ENCODE measurements at places on chromosomes 3 and 15. TPM values are rescaled to one million over a fixed set of nuclear protein-coding genes. Genes with fewer than 3 reads are reported as not detected.

GRCh38 chr15:78232951-78233350, 1.4 kb downstream of the ACSBG1 start:
- H3K4me3 ChIP-seq, result no peak overlapping the region
- H3K4me1 ChIP-seq, result peaks cover 5% of the 10 kb centered on the region
- H3K27ac ChIP-seq, result no peak overlapping the region
- DNase-seq, result no peak
- H3K27me3 ChIP-seq, result peaks cover 12% of the 10 kb centered on the region

GRCh38 chr15:62515696-62516395, 350.8 kb upstream of the C2CD4B start:
- H3K4me3 ChIP-seq, result no peak overlapping the region
- no peaks in the 10 kb centered on the region for H3K27me3 ChIP-seq
- peaks cover 30% of the 10 kb centered on the region for H3K4me1 ChIP-seq
- DNase-seq, result no peak
- no peaks in the 10 kb centered on the region for H3K36me3 ChIP-seq
- no peak overlapping the region for H3K27ac ChIP-seq

- DNase-seq, result no peak
- H3K27me3 ChIP-seq, result no peaks in the 10 kb centered on the region
- peaks cover 19% of the 10 kb centered on the region for H3K36me3 ChIP-seq
Observed at GRCh38 chr3:40310705-40311104, 1.2 kb downstream of the EIF1B start.

DNA sequence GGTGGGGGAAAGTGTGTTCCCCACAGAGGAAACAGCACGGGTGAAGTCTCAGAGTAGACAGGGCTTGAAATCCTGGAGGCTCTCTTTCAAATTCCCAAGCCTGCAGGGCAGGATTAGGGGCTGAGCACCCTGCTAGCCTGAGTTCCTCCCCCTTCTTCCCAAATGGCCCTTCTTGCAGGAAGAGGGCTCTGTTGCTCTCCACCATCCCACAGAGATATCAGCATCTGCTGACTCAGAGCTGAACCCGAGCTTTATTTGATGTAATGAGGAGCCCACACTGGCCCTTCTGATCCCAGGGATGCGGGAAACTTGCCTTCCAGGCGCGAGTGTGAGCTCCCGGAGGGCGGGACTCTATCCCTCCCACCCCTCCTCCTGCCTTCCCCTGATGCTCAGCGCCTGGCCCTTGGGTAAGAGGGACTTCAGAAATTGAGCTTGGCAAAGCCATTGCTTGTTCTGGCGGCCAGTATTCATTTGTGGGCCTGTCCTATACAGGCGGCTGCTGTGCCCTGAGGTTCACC, 1.4 kb upstream of the STRA6 start:
- DNase-seq, result no peak
- no peak overlapping the region for H3K4me3 ChIP-seq
- peaks cover 23% of the 10 kb centered on the region for H3K4me1 ChIP-seq
- H3K27me3 ChIP-seq, result peaks cover 52% of the 10 kb centered on the region

MEX3B gene
- total RNA-seq, result 22.4 TPM

GABRR3 gene
- not detected for total RNA-seq

- no peak for DNase-seq
- H3K4me1 ChIP-seq, result no peaks in the 10 kb centered on the region
- no peaks in the 10 kb centered on the region for H3K27me3 ChIP-seq
- peaks cover 17% of the 10 kb centered on the region for H3K36me3 ChIP-seq
Observed at GRCh38 chr3:170128259-170128976, 53.1 kb downstream of the PHC3 start.

DNA sequence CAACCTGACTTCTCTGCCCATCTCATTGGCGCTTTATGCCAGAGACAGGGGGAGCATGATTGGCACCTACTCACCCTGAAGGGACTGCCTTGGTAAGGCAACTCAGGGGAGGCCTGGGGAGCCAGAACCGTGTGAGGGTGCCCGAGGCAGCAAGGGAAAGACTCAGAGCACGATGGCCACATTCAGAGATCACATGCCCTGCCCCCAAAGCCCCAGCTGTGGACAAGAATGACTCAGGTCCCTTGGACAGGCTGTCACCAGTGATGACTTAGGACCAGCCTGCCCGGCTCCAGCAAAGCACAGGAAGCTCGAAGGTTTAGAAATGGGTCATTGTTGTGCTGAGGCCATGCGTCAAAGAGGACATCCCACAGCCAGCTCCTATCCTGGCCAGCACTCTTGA, 49.1 kb upstream of the LIMD1 start:
- no peaks in the 10 kb centered on the region for H3K27me3 ChIP-seq
- no peak overlapping the region for H3K4me3 ChIP-seq
- peaks cover 1% of the 10 kb centered on the region for H3K36me3 ChIP-seq
- DNase-seq, result no peak
- H3K27ac ChIP-seq, result no peak overlapping the region

- peaks cover 3% of the 10 kb centered on the region for H3K4me1 ChIP-seq
- no peak overlapping the region for H3K4me3 ChIP-seq
- no peak for DNase-seq
- H3K27ac ChIP-seq, result no peak overlapping the region
- peaks cover 15% of the 10 kb centered on the region for H3K36me3 ChIP-seq
- H3K27me3 ChIP-seq, result no peaks in the 10 kb centered on the region
Observed at GRCh38 chr15:68218847-68219798, 10.4 kb downstream of the CLN6 start.

LRIG1 gene
- total RNA-seq, result 32.4 TPM

ERC2 gene
- total RNA-seq, result 34.8 TPM

DNA sequence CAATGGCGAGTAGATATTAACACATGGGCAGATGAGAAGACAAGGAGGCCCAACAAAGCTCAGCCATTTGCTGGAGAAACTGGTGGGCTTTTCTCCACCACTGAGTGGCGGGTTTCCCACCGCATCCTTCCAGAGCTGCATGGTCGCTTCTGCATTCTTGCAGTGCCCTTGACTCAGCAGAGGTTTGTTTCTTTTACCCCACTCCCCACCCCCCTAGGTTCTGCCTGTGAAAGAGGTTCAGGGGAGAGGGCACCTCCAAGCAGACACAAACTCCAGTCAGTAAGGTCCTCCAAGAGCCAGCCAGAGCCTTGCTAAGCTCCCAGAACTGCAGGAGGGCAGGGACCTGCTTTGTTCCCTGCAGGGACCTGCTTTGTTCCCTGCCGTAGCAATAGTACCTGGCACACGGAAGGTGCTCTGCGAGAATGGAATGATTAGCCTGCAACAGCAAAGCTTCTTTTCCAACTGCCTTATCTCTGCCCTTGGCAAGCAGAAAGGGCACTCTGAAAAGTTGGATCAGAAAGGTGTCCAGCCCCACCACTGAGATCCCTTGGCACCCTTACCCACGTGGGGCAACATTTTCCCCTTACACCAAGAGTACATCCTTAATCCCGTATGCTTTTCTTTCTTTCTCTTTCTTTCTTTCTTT, 1.4 kb downstream of the PAQR5 start:
- peaks cover 9% of the 10 kb centered on the region for H3K4me1 ChIP-seq
- no peak overlapping the region for H3K27ac ChIP-seq
- no peak for DNase-seq
- peaks cover 3% of the 10 kb centered on the region for H3K36me3 ChIP-seq

PLA2G4D gene
- total RNA-seq, result not detected

DNA sequence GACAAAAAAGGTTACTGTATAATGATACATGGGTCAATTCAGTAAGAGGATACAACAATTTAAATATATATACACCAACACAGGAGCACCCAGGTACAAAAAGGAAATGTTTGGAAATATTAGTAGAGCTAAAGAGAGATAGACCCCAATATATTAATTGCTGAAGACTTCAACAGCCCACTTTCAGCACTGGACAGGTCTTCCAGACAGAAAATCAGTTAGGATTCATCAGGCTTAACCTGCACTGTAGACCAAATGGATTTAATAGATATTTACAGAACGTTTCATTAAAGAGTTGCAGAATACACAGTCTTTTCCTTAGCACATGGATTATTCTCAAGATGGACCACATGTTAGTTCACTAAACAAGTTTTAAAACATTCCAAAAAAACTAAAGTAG, 845.9 kb upstream of the GBE1 start:
- H3K4me3 ChIP-seq, result no peak overlapping the region
- H3K27me3 ChIP-seq, result no peaks in the 10 kb centered on the region
- no peak for DNase-seq
- H3K4me1 ChIP-seq, result no peaks in the 10 kb centered on the region
- no peak overlapping the region for H3K27ac ChIP-seq

DNA sequence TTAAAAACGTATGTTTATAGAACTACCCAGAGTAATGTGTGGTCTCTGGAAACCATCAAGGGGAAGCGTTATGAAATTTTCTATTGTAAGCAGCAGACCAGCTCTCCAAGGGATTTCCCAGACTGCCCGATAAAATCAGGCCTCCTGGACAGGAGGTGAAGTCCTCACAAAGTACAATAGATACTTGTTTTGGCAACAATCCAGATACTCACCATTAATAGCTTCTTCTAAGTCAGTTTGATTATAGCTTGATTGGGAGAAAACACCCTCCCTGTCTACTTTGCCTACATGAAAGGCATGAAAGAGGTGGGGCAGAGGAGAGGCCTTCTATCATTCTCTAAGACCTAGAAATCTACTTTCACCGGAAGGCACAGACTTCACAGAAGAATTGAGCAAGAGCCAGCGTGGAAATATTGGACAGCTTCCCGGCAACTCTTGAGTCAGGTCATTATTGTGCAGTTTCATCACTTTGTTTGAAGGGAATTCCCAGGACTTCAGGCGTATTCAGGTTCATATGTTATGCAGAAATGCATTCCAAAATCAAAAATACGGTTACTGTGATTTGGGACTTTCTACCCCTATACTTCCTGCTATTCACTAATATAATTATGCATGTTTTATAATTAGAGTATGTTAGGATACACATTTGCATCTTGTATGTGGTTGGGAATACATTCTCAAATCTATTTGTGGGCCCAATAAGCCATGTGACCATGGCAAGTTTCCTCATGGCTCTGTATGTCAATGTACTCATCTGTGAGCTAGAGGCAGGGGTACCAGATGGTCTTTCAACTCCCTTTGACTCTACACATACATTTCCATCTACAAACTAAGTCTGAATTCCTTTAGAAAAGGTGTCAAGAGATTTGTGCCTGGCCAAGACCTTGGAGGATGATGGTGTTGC, 103.5 kb downstream of the CD47 start:
- no peak overlapping the region for H3K27ac ChIP-seq
- no peaks in the 10 kb centered on the region for H3K36me3 ChIP-seq
- H3K27me3 ChIP-seq, result no peaks in the 10 kb centered on the region
- no peak overlapping the region for H3K4me3 ChIP-seq

Data from progenitor cell of endocrine pancreas (in vitro differentiated cells).